ENCODE measurements at places on chromosomes 13 and 19.

DNA sequence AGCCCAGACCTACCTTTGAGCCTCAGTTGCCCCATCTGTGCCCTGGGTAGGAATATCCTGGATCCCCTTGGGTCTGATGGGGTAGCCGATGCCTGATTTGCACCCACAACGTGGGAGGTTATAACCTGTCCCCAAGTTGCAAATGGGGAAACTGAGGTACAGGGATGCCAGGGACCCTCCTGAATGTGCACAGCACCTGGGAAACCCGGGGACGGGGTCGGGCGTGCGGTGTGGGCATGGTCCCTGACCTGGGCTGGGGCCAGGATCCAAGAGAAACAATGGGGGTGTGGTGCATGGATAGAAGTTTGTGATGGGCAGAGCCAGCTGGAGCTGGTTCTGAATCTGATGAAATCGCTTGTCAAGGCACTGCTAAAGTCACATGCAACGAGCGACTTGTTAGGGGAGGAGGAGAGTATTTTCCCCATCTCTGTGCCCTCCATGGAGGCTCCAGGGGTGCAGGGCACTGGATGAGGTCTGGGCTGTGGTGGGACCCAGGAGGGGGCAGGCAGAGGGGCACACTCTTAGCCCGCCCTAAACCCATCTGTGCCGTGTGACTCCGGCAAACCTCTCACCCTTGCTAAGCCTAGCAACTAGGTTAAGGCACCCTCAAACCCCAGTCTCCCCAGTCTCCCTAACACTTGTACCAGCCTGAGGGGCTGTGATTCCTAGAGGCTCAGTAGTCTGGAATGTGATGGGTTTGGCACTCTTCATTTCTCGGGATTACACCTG is 749 bp downstream of the GDF15 start:
- DNase-seq = no peak

DNA sequence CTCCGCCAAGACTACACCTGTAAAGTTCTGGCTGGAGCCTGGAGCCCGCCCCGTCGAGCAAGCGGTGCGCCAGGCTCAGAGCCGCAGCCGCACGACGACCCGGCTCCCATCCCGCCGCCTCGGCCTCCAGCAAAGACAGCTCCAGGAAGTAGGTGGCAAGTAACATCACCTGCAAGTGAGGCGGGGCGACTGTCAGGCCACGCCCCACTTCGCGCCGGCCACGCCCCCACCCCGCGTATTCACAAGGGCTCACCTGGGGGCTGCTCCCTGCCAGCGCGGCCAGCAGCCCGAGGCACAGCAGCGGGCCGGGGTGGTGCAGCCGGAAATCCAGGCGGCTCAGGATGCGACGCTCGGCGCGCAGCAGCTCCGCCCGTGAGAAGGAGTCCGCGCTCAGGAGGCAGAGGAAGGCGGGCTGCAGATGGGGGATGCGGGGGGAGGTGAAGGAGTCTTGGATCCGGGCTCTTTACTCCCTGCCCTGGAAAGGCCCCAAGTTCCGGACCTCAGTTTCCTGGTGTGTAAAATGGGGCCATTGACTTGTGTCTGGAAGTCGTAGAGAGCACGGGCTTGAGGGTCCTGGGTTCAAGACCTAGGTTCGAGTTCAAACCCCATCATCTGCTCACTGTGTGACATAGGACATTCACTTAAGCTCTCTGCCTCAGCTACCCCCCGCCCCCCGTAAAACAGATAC is 3.2 kb downstream of the CCNP start:
- DNase-seq = no peak

DNA sequence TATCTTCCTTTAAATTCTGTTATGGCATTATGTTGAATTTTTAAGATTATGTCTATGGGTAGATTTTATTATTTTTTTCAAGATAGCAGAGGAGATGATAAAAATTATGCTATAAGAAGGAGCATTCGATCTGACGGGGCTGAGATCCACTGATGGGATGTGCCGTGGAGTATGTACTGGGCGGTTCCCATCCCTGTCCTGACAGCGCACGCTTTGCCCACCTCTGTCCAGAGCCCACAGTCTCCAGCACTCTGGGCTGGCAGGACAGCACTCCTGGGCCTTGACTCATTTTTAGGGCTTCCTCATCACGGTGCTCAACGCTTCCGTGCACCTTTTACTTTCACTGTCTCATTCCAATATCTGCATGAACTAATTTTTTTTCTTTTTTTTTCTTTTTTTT is 235.5 kb downstream of the TEX29 start:
- DNase-seq = no peak

DNA sequence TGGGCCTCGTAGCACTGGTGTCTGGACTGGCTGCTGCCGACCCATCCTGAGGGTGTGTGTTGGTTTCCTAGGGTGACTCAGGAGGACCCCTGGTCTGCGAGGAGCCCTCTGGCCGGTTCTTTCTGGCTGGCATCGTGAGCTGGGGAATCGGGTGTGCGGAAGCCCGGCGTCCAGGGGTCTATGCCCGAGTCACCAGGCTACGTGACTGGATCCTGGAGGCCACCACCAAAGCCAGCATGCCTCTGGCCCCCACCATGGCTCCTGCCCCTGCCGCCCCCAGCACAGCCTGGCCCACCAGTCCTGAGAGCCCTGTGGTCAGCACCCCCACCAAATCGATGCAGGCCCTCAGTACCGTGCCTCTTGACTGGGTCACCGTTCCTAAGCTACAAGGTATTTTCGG is 13.8 kb downstream of the TIMM13 start:
- DNase-seq = no peak

- no peak for DNase-seq
These were observed 486.5 kb downstream of the COG6 start for GRCh38 chr13:40141859-40142555.

DNA sequence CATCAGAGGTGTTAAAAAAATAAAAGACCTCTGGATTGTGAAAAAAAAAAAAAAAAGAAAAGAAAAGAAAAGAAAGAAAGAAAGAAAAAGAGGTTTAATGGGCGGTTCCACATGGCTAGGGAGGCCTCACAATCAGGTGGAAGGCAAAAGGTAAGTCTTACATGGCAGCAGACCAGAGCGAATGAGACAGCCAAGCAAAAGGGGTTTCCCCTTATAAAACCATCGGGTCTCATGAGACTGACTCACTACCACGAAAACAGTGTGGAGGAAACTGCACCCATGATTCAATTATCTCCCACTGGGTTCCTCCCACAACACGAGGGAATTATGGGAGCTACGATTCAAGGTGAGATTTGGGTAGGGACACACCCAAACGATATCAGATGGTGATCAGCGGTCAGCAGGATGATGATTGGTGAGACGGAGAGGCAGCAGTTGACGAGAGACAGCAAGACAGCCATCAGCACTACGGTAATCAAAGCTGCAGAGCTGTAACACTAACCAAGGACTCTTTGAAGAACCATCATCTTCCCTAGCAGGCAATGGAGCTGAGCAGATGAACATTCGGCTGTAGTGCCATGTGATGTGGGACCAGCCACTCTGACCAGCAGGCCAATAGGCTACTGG is 3.9 kb upstream of the CD209 start:
- DNase-seq = no peak

DNA sequence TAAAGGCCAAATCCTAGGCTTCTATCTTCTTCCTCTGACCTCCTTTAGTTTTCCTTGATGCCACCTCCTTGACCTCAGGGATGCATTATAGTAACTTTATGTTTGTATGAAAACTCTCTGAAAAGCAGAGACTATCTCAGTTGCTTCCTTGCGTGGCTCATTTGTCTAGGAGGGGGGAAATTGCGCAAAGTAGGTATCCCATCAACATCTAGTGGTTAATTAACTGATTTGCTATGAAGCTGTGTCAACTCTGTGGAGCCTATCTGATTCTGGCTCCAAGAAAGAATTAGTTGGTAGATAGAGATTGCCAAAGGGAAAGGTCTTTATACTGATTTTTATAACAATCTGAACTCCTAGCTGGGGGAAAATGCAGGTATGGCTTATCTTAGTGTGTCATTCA is 82.1 kb upstream of the FRY start:
- no peak for DNase-seq

DNA sequence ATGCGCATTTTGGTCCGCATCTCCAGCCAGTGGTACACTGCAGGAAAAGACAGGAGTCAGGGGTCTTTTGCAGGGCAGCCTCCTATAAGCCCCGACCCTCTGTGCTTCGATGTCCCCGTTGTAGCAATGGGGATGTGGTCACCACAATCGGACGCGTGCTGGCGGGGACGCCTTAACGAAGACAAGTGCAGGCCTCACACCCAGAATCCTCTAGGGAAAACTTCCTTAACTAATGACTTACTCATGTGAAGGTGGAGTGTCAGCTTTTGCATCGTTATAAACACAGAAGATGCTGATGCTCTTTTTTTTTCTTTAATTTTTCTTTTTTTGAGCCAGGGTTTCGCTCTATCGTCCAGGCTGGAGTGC is 22.1 kb downstream of the VASP start:
- no peak for DNase-seq

DNA sequence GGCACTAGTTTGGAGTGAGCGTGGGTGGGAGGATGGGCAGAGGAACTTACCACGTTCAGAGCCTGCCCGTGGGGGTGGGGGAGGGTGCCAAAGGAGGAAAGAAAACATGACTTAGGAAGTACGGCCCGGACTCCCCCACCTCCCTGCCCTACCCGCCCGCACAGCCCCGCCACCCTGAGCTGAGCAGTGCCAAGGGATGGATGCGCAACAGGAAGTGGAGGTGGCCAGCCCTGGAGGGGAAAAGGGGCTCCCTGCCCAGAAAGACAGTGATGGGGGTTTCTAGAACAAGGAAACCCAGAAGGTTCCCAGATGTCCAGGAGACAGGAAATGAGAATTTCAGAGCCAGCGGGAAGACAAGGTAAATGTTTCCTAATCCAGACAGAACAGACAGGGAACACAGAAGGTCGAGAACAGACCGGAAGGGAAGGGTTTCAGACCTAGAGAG is 6.3 kb downstream of the TEAD2 start:
- no peak for DNase-seq

- no peak for DNase-seq
These were observed 31.0 kb upstream of the MBNL2 start for GRCh38 chr13:97191142-97191541.

- DNase-seq = no peak
These were observed 89.7 kb downstream of the DCT start for GRCh38 chr13:94389604-94390351.

GRCh38 chr13:36673838-36674326 is at the start of gene SERTM1:
Gene SERTM1 (plus strand): TSS chr13:36674020. CDS start chr13:36695079, 21,059 bp downstream.
- no peak for DNase-seq

DNA sequence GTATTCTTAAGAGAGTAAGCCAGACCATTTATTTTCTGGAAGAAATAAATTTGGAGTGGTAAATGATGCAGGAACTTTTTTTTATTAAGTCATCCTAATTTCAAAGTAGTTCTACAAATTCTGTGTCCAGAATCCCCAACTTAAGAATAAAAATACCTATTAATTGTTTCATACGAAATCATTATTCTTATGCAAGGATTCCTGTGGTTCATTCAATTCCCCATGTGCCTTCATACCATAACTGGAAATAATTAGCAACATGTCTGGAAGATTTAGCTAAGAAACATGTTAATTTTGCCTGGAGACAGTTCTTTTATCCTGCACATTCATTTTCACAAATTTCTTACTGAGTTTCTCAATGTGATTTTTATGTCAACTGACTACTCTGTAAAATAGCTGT is 408.6 kb downstream of the PCDH9 start:
- no peak for DNase-seq

DNA sequence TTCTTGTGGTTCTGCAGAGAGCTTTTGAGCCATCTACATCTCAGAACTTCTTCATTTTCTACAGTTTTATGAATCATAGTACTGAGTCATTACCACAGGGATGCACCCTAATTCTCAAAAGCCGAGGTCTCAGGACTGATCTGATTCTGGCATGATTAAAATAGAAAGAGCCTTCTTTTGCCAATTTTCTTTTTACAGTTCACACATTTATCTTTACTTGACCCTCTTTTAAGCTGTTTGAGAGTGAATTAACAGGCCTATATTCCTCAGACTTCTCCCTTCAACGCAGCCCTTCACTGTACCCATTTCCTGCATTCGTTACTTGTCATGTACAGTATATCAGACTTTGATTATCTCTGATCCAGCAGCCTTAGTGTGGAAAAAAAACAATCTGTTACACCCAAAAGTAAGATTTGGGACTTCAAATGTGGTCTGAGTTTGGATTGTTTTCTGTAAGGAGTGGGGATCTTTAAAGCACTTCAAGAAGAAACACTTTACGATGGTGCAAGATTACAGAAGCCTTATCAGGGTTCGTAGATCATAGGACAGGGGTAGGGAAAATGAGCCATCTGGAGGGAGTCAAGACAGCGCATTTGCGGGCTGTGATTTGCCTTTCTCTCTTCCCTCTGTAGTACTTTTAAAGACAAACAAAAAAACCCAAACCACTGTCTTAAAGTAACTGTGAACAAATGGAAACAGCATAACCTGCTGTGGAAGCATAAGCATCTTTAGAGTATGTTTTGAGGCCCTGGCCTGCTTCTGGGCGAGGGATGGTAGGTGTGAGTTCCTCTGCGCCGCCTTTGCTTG is 15.3 kb upstream of the GPR183 start:
- DNase-seq = no peak

DNA sequence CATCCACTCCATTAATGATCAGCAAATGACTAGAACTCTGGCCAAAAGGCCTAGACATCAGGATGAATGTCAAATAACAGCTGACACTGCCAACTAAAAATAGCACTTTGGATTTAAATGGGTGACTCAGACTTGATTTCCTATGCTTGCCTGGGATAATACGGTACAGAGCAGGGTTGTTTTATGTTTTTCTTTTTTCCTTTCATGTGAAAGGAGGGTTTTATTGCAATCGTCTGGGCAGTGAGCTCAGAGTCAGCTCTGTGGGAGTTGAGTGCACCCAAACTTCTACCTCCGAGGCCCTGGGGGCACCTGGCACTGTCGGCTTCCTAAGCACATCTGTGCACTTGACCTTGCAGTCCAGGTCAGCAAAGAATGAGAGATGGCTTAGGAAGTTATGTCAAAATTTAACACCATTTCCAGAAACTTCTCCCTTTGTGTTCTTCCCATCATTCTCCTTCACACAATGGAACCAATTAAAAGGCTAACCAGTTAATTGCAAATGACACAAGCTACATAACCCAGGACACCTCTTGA is 134.1 kb downstream of the LACC1 start:
- no peak for DNase-seq

DNA sequence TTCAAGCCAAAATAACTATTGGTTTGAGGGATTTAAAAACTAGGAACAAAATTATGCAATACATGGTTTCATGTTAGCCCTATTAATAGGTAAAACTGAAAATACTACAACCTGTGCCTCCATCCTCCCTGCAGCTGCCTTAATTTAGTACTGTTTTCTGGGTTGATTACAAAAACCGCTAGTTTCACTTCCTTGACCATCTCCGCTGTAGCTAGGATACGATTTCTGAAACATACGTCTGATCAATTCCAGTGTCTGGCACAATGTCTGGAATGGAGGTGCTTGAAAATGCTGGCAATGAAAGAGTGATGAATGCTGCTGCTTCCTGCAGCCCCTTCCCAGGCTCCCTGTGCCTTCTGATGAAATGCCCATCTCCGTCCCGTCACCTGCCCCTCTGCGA is 273.5 kb downstream of the SHISA2 start:
- no peak for DNase-seq
